ENCODE measurements at places on chromosomes 6 and 20.

- DNase-seq = no peak
These were observed 22.3 kb downstream of the STX7 start for GRCh38 chr6:132490478-132491204.

- peak; percentile 69 for DNase-seq
These were observed 14.8 kb downstream of the CST7 start for GRCh38 chr20:24963672-24964505.

- DNase-seq = no peak
These were observed 76.3 kb downstream of the ASXL1 start for GRCh38 chr20:32434434-32434833.

DNA sequence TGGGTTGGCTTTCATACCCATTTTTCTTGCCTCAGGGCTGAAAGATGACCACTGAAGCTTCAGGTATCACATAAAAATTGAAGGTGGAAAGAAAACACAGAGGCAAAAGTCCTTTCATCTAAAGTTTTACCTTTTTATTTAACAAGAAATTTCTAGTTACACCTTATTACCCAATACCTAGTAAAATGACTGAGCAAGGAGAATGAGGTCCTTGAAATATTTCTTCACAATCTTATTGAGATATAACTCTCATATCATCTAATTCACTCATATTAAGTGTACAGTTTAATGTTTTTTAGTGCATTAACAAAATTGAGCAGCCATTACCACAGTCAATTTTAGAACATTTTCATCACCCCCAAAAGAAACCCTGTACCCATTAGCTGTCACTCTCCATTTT lies 112.9 kb upstream of the ADTRP start:
- no peak for DNase-seq

DNA sequence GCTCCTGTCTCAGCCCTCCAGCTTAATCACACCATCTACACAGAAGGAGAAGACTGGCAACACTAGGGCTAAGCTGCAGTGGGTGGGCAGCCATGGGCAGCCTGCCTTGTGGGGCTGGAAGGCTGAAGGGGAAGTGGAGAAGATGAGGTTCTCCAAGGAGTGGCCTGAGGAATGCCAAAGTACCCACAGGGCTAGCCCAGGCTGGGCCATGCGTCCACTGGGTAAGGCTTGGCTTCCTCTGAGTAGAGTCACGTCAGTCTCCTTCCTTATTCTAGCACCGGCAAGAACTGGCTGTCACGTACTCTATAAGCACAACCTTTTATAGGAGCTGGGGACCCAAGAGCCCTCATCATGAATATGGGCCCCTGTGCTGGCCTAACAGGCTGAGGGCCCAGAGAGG lies 110.6 kb upstream of the SIRPA start:
- DNase-seq = no peak

GRCh38 chr6:1850121-1850839 lies 240.6 kb downstream of the FOXC1 start:
- DNase-seq = no peak

GRCh38 chr20:1327241-1327653 lies 1.7 kb downstream of the SDCBP2 start:
- no peak for DNase-seq

GRCh38 chr20:36866164-36866563 lies 9.8 kb upstream of the TLDC2 start:
- DNase-seq = no peak

GRCh38 chr6:46042355-46042999 lies 26.8 kb upstream of the CLIC5 start:
- no peak for DNase-seq

GRCh38 chr20:17969884-17970409 lies 1.1 kb downstream of the MGME1 start:
- DNase-seq = peak; percentile 39

DNA sequence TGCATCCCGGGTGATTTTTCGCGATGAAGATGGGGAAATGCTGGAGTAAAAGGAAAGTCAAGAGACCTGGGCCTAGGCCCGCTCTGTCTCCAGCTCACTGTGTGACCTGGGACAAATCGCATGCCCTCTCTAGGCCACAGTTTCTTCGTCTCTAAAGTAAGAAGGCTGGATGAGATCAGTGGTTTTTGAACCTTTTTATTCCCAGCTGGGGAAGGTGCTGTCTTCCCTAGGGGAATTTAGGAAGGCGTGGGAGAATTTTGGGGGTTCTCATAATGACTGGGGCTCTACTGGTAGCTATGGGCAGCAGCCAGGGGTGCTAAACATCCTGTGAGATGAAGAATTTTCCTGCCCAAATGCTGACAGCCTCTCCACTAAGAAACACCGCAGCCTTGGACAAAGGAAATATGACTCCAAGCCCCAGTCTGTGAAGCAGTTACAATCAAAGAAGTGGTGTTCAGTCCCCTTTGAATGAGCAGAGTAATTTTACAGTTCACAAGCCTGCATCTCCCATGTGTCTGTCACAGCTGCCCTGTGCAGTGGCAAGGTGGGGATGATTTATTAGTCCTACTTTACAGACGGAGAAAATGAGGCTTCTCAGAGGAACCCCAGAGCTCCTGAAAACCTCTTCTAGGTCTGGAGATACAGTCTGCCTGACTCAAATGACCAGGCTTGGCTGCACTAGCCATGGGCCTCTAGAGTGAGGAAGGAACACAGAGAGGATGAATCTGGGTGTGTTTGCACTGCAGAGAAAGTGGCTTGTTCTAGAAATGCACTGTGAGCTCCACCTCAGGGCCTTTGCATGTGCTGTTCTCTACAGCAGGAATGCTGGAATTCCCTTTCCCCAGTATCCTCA lies 57.2 kb downstream of the RAB44 start:
- DNase-seq = no peak

- DNase-seq = no peak
These were observed 12.0 kb downstream of the ZFP64 start for GRCh38 chr20:52179331-52180179.

- no peak for DNase-seq
These were observed 20.1 kb upstream of the FAXC start for GRCh38 chr6:99369533-99369932.

GRCh38 chr6:7541175-7542064 lies at the start of gene DSP:
TSS of gene DSP (plus strand) at chr6:7541671. CDS start at chr6:7541916, 245 bp downstream.
- no peak for DNase-seq

DNA sequence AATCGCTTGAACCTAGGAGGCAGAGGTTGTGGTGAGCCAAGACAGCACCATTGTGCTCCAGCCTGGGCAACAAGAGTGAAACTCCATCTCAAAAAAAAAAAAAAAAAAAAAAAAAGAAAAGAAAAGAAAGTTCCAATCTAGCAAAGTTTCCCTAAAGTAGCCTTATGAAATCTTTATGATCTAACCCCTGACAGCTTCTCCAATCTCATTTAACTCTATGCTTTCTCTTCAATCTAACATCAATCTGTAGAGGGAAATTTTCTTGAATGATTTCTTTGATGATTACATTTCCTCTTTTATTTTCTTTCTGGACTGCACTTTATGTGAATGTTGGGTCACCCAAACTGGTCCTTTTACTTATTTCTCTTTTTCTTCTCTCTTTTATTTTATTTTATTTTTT lies 2.2 kb upstream of the SLC18B1 start:
- no peak for DNase-seq

DNA sequence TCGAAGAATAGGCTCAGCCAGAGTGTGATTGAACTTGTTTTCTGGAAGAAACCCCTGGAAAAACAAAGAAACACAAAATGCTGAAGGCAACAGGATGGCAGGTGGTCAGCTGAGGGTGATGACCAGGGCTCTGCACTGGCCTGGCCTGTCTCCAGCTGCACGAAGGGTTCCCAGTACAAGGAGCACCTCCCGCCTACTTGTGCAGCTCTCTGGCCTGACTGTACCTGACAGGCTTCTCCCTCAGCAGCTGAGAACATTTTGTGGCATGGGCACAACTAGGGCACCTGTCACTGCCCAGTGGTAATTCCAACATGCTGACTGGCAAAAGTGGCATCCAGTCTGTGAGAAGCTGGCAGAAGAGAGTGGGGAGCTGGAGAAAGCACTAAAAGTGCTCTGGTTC lies 38.8 kb upstream of the EMILIN3 start:
- no peak for DNase-seq

DNA sequence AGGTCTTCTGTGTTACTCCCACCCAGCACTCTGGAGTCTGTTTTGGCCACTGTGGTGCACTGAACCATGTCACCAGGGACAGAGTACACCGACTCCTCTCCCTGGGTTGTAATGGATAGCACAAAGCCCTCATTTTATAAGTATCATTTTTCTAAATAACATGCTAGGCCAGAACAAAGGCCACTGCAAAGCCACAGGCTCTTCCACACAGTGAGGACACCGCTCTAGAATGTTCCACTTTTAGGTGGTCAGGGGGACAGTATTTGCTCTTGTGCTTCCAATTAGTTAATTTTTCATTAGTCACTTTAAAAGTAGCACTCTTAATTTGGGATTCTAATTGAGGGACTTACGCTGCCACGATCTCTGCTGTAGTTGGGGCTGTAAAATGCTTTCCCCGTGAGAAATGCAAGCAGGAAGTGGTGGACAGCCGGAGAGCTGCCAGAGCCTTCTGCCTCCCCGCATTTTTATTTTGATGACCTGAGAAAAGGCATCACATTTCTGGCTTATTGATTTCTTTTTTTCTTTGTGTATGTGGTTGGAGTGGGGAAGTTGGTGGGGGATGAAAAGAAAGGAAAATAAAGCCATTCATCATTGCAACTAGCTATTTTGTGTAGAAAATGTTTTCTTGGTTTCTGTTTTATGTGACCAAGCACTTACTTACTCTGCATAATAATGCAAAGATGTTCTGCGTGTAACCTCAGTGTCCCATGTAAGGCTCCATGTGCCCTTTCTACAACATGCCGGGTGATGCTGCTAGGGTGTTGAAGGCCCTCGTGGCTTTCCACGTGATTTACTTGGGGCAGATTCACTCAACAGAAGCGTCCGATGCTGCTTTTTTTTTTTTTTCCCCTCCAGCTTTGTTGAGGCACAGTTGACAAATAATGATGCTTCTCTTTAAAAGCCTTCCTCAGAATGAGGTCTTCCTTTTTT lies 195.9 kb downstream of the SASH1 start:
- no peak for DNase-seq

GRCh38 chr6:45541934-45542333 lies 164.2 kb upstream of the SUPT3H start:
- no peak for DNase-seq

GRCh38 chr6:158850807-158851115 lies 31.6 kb upstream of the EZR start:
- DNase-seq = no peak

DNA sequence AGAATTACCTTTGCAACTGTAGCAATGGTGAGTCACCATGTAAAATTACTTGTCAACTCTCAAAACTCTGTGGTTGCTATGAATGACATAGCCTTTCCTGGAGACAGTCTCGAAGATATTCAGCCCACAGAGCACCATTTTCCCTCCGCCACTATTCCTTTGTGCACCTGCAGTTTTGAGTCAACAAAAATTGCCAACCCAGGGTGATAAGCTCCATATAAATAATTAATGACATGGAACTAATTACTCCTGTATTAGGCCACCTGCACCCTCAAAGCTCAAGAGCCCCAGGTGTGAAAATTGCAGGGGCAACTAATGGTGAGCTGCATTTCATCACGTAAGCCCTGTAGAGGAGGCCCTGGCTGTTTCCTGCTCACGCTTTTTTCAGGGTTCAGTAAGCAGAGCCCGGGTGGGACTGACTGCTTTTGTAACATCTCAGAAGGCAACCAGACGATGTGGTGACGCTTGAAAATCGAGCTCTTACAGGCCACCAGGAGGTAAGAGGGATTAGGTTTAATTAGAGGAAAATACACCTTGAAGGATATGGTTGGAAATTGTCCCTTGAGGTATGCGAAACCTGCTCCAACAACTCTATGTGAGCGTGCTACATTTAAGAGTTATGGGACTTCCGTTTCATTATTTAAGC lies 70.8 kb downstream of the BMP2 start:
- no peak for DNase-seq

GRCh38 chr6:150382171-150382570 lies 13.4 kb downstream of the IYD start:
- DNase-seq = no peak

DNA sequence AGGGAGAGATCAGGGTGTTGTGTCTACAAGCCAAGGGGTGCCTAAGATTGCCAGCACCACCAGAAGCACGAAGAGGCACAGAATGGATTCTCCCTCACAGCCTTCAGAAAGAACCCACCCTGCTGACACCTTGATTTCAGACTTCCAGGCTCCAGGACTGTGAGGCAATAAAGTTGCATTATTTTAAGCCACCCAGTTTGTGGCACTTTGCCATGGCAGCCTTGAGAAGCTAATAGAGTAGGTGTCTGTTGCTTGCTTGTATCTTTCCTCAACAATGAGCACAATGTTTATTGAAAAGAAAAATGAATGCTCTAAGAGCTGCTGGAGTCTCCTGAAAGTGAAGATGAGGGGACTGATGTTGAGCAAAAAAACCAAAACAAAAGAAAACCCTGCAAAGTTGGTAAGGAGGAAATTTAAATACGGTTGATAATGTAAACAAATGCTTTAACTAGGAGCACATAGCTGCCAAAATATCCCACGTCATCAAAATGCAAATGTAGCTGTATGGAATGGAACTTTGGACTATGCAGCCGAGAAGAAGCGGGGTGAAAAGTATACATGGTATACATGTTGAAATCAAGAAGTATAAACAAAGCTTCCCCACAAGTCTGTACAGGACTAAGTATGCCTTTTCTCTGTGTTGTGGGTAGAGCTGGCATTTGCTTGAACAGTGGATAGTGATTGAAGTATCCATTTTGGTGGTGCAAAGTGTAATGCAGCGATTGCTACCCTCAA lies 8.0 kb downstream of the IL20RA start:
- no peak for DNase-seq

- DNase-seq = no peak
These were observed 105.5 kb upstream of the MYL9 start for GRCh38 chr20:36435592-36436541.

- no peak for DNase-seq
These were observed 352.5 kb downstream of the MAFB start for GRCh38 chr20:40336533-40336932.

DNA sequence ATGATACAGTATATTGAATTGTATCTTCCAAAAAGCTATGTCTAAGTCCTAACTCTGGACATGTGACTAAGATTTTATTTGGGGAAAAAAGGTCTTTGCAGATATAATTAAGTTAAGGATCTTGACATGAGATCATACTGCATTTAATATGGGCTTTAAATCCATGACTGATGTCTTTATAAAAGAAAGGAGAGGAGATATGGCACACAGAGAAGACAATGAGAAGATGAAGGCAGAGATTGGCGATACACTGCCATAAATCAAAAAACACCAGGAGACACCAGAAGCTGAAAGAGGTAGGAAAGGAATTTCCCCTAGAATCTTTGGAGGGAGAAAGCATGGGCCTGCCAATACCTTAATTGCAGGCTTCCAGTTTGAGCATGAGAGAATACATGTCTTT lies 1450.2 kb downstream of the HACE1 start:
- DNase-seq = no peak

- no peak for DNase-seq
These were observed 512.8 kb downstream of the MAFB start for GRCh38 chr20:40176098-40176841.

DNA sequence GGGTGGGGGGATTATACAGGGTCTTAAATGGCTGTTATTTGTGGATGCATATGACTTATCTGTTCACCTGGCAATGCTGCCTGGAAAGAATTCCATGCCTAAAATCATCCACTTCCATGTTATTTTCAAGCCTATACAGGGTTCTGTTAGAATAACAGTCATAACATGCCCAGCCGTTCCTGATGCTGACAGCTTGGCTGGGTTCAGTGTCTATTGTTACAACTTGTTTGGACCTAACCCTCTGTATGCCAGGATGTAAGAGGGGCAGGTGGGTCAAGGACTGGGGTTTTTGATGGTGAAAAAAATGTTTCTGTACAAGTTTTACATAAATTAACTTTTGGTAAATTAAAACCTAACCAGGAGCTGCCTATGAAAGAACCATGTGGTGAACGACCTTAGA lies 79.8 kb downstream of the GINS1 start:
- no peak for DNase-seq

- peak; percentile 46 for DNase-seq
These were observed 5.7 kb upstream of the PXDC1 start for GRCh38 chr6:3757241-3757641.
